Gastroesophageal sphincter (tissue), 4 donors: ENCODE measurements at places on chromosomes 3 and 15. TPM values are rescaled to one million over a fixed set of nuclear protein-coding genes. Genes with fewer than 3 reads are reported as not detected.

Gene GCSAM
- not detected for total RNA-seq

Gene MAP3K13
- 29.2 TPM for total RNA-seq

Gene ACP3
- 1.5 TPM for total RNA-seq

Gene MEGF11
- not detected for total RNA-seq

Gene PSTPIP1
- total RNA-seq = 18.2 TPM

Gene LMAN1L
- not detected for total RNA-seq

Gene ZNF662
- total RNA-seq = 13.3 TPM

Gene KBTBD13
- not detected for total RNA-seq

Gene ZNF621
- 28.3 TPM for total RNA-seq

Gene ARL14
- not detected for total RNA-seq

Gene DCBLD2
- total RNA-seq = 45.3 TPM

DNA sequence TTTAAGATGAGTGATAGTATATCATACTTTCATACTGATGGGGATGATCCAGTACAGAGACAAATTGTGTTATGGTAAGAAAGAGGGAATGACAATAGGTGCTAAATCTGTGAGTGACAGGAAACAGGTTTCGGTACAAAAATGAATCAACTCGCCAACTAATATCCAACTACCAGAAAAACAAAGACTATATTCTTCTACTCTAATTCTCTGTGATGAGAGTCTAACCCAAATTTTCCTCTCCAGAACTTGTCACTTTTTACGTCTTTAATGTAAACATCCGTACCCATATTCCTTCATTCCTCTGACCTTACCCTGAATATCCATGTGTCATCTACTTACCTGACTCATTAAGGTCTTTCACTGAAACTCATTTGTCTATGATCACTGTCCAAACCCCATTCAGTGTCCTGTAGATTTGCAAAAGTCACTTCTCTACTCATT, 39.6 kb downstream of the SCAPER start:
- ATAC-seq = no peak

GRCh38 chr15:85770096-85771041, 24.4 kb downstream of the KLHL25 start:
- no peak for ATAC-seq

GRCh38 chr3:4029135-4029534, 229.9 kb downstream of the LRRN1 start:
- no peak for ATAC-seq

DNA sequence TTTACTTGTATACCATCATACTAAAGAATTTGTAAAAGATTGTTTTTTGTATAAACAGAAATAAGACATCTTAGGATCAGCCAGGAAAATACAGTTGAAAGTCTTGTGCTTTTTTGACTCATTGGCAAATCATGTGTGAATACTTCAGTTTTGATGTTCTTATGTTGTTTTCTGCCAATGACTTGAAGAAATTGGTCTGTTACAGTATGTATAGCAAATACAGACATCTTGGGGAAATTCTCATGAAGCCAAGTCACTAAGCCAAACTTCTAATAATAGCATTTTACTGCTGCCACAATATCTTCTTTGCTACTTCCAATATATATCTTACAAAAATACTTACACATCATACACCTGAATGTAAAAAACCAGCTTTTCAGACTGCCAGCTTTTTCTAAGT, 83.2 kb downstream of the DZIP3 start:
- ATAC-seq = no peak

- no peak for ATAC-seq
Measured at GRCh38 chr3:49157289-49157688, 8.8 kb downstream of the CCDC71 start.

GRCh38 chr15:82917249-82917648, 35.3 kb downstream of the HOMER2 start:
- no peak for ATAC-seq

- ATAC-seq = no peak
Measured at GRCh38 chr3:179376474-179376873, 29.0 kb downstream of the MFN1 start.

- ATAC-seq = no peak
Measured at GRCh38 chr15:31517711-31518110, 191.1 kb downstream of the KLF13 start.

- ATAC-seq = no peak
Measured at GRCh38 chr3:48278884-48279559, 38.1 kb downstream of the ZNF589 start.

- ATAC-seq = no peak
Measured at GRCh38 chr15:51313644-51314280, 24.6 kb downstream of the CYP19A1 start.

DNA sequence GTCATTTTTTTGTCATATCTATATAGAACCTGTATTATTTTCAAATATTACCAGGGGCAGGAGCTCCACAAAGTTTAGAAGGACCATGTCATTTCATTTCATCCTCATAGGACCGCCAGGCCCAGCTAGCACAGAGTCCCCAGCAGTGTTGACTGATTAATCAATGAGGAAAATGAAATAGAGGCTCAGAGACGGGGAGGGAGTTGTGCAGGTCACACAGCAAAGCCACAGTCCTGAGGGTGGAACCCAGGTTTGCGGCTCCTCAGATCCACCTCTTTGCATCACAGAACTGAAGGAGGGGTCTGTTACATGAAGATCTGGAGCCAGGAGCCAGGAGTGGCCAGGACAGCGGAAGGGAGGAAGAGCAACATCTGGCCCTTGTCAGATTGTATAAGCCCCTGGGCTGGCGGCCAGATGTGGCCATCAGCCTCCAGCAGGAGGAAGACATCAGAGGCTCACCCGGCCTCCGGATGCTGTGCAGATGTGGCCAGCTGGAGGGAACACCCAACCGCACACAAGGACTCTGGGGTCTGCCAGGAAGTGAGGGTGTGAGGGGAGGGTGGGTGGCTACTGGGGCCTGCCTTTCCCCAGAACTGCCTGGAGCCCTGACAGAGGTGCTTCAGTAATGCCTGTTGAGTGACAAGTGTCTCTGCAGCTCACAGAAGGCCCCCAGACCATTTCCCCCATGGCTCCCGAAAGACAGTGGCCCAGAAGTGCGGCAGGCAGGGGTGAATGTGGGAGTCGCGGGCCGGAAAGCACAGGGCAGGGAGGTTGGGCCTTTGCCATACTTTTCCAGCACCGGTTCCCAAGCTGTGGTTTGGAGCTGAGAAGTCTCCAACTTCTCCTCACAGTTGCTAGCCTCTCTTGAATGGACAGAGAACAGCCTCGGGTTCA, 21.3 kb downstream of the EFCC1 start:
- ATAC-seq = peak; percentile 61

DNA sequence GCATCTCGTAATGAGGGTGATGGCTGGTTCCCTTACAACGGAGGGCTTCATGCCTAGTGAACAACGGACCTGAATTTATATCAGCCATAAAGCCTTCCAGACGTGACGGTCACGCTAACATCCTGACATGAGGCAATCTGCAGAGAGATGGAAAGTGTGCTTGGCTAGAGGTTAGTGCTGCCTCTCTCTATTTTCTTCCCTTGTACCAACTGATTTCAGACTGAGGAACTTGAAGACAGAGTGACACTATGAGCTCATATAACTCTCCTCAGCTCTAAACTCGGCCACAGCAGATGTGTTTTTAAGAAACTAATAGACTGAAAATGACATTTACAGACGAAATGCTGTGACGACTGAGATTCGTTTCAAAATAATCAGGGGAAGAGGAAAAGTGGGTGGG, 122.4 kb downstream of the XXYLT1 start:
- no peak for ATAC-seq

GRCh38 chr15:80753161-80753560, 26.0 kb upstream of the CEMIP start:
- no peak for ATAC-seq

GRCh38 chr3:128336337-128337156, 130.1 kb downstream of the DNAJB8 start:
- no peak for ATAC-seq

DNA sequence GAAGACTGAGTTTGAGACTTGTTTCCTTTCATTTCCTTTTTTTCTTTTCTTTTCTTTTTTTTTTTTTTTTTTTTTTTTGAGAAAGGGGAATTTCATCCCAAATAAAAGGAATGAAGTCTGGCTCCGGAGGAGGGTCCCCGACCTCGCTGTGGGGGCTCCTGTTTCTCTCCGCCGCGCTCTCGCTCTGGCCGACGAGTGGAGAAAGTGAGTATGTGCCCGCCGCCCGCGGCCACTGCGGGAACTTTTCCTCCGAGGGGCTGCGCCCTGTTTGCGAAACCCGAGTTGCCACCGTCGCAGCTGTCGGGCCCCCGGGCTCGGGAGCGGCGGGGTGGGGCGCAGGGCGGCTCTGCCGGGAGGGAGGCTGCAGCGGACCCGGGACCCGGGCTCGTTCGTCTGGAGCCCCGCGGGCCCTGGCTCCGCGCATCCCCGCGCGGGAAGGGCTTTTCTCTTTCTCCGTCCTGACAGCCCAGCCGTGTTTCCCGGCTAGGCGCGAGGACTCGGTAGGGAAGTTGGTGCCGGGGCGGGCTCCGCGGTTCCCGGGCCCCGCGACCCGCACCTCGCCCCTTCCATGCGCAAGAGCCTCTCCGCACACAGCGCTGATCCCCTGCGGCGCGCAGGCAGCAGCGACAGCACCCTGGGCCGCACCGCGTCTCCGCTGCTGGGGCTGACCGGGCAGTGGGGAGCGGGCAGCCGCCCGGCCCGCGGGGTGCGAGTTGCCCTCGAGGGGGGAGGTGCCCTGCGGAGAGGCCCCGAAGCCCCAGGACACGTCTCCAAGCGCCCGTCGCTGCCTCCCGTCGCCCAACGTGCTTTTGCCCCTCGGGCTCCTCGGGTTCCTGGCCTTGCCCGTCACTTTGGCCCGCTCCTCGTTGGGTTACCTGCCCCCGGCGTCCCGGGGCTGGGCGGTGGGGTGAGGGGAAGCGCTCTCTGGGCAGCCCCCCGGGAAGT, 1.4 kb downstream of the IGF1R start:
- ATAC-seq = no peak

GRCh38 chr3:184873141-184873540, 61.2 kb downstream of the VPS8 start:
- no peak for ATAC-seq

GRCh38 chr3:172876297-172876696, 125.8 kb downstream of the ECT2 start:
- ATAC-seq = no peak

DNA sequence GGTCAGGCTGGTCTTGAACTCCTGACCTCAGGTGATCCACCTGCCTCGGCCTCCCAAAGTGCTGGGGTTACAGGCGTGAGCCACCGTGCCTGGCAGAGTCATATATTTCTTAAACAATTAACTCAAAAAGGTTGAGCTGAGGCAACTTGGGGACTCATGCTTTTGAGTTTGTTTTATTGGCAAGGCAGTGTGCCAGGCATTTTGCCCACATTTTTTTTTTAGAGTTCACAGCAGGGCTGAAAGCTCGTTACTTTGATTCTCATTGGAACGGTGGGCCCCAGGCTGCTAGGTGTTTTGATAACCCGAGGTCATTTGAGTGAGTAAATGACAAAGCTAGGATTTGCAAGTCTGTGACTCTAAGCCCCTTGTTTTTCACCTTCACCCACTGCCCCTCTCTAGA, 76.2 kb downstream of the CCK start:
- ATAC-seq = no peak

DNA sequence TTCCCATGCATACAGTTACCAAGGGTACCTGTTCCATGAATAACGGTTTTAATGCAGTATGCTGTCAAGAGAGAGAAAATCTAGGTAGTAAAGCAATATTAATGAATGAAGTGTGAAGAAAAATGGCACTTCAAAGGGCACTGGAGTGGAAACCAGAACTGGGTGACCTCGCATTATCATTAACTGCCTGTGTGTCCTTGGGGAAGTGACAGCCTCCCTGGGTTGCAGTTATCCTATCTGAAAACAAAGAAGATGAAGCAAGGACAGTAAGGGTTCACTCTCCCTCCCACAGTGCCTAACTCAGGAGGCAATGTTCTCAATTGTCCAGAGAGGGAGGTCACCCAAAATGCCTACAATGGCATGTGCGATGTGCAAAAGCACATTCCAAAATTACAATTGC, 15.1 kb downstream of the MTHFS start:
- ATAC-seq = no peak

GRCh38 chr3:177231242-177231641, 34.0 kb upstream of the TBL1XR1 start:
- ATAC-seq = no peak

DNA sequence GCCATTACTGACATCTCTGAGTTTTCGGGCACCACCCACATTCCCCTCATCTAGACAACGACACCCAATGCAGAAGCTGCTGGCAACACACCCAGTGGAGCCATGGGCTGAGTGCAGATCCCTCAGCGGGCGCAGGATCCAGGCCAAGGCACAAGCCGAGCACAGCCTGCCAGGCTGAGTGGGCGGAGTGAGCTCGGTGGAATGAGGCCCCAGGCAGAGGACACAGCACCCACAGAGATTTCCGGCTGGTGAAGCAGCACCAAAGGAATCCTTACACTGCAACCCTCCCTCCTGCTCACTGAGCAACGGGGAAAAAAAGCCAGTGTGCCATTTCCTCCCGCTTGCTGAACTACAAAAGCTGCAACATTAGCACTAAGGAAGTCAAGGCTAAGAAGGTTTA, 34.3 kb downstream of the ZMAT3 start:
- ATAC-seq = peak; percentile 90

- no peak for ATAC-seq
Measured at GRCh38 chr3:64138656-64139375, 86.5 kb downstream of the PRICKLE2 start.

DNA sequence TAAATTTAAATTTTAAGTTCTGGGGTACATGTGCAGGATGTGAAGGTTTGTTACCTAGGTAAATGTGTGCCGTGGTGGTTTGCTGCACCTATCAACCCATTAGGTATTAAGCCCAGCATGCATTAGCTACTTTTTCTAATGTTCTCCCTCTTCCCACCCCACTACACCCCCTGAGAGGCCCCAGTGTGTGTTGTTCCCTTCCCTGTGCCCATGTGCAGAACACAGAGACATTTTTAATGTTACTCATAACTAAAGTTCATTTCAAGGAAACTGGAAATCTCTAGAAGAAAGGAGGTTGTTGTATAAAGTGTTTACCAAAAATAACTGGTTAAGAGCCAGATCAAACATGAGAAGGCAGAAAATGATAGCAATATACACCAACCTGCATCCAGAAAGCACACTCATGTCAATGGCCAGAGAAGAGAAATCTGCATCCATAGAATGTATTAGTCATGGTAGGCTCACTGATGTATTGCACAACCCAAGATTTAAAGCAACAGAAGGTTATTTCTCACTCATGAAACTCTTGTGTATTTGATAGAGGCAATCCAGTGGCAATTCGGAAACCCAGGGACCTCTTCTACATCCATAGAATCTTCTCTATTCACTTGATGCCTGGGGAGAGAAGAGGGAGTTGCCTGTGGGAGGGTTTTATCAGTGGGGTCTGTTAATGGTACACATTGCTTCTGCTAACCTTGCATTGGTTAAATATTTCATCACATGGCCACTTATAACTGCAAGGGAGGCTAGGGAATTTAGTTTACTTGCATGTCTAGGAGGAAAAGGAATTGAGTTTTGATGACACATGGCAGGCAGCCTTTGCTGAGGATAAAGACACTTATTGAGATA, 321.9 kb upstream of the RASGRP1 start:
- peak; percentile 61 for ATAC-seq
